Adrenal gland (tissue), 19 donors: ENCODE measurements at places on chromosomes 2 and 18.
A peak's percentile ranks its signal among the peaks of the same experiment; 100 is the strongest.

GRCh38 chr2:230793572-230794359 is 71.0 kb upstream of the ITM2C start:
- DNase-seq: peak; percentile 73

DNA sequence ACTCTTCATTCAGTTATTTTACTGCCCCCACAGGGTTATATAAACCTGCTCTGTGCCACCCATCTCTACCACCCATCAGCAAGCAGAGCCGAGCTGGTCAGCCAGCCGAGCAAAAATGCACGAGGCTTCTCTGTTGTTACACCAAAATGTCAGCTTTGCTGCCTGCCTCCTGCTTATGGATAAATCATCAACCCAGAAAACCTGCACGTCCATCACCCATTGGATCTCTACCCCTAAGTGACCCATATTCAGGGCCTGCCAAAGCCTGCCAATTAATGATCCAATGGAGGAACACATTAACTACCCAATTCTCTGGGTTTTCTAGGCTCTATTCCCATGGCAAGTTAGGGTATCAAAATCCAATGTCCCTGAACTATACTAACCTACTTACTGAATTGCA is 365.5 kb upstream of the ACVR2A start:
- DNase-seq: no peak

GRCh38 chr2:74414881-74415761 is 6.3 kb downstream of the C2orf81 start:
- DNase-seq: peak; percentile 29

DNA sequence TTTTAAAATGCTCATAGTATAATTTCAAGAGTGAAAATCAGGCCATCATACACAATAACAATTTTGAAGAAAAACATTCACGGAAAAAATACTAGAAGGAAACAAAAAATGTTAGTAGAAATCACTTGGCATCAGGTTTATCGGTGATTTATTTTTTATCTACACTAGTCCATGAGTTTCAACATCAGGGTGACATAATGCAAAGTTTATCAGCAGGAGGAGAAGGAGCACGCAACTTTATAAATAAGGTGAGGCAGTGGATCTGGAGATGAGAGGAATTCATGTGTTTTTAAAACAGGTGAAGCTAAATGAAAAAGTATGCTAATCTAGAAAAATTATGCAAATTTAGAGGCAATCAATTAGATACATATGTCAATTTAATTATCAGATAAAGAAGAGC is 54.2 kb downstream of the MGAT4A start:
- no peak for DNase-seq

DNA sequence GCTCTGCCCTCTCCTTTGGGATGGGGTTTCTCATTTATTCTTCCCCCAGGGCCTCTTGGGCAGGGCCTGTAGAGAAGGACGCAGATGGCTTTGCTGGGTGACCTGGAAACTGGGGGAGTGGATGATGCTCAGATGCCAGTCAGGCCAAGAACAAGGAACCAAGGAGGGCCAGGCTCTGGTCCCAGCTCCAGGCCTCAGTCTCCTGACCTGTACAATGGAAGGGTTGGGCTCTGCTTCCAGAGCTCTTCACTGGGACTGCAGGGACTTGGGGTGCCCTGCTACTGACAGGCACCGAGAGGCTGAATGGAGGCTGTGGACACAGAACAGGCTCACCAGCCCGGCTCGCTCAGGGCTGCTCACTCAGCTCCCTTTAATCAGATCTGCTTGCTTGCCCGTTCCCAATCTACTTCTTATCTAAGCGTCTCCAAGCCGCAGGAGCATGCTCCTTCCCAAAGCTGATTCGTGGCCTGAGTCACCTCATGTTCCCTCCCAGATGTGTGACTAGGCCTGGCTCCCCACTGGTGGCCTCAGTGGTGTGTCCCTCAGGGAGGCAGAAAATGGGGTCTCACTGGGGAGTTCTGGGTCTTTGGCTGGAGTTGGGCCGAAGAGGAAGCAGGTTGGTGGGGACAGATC is 82.6 kb upstream of the ODC1 start:
- DNase-seq: no peak

DNA sequence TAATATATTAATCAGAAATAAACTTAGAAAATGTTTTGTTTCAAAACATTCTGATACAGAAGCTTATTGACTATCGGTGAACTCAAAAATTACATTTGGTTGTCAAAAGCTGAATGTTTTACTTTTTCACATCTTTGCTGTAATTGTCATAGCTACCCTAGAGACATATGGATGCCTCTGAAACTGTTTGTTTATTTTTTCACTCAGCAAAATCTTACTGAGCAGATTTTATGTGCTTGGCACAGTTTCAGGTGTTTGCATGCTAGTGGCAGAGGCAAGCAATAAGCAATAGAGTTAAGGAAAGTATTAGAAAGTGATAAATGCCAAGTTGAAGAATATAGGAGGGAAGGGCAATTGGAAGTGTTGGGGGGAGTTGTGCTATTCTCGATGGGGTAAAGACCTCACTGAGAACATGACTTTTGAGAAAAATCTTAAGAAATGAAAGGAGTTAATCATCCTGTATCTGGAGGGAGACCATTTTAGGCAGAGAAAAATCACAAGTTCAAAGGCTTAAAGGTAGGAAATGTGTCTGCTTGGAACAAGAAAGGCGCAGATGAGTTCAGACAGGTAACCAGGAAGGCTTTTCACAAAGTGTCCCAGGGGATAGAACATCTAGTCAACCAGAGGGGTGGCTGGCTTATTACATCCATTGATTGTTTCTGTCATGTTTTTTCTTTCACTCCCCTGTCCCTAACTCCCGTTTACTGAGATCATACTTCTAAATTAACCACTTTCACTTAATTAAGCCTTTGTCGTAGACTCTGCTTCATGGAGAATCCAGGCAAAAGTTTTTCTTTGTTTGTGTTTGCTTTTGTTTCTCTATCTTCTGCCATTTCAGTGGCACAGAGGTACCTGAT is 27.2 kb upstream of the COBLL1 start:
- DNase-seq: no peak

- DNase-seq: no peak
These were observed 68.6 kb downstream of the TGOLN2 start for GRCh38 chr2:85259101-85259590.

DNA sequence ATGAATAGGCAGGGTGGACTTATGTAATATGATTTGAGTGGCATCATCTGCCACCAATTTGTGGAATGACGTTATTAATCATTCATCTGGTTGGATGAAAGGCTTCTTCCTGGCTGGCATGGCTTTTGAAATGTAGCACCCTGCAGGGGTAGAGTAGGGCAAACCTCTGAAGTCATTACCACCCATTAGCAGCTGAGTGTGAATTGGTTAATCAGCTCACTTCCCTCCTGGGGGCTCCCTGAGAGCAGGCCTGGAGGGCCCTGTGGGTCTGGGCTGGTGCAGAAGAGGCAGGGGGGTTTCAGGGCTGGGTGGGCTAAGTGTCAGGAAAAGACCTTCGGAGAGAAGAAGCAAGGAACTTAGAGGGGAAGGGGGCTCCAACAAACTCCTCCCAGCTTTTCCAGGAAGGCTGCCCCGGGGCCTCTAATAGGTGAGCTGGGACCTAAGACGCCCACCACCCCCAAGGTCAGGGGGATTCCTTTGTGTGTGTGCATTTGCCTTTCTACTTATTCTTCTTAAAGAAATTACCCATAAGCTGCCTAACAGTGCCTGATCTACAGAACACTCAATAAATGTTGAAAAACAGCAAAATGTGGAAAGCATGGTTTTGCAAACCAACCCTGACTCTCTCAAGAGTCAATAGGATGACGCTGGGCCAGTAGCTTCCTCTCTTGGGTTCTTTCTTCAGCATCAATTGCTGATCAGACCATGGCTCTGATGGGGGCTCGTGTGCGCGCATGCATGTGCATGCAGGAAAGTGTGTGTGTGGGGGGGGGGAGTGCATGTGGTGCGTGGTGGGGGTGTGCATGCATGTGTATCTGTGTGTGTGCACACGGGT is 49.7 kb upstream of the ZNF516 start:
- DNase-seq: no peak

DNA sequence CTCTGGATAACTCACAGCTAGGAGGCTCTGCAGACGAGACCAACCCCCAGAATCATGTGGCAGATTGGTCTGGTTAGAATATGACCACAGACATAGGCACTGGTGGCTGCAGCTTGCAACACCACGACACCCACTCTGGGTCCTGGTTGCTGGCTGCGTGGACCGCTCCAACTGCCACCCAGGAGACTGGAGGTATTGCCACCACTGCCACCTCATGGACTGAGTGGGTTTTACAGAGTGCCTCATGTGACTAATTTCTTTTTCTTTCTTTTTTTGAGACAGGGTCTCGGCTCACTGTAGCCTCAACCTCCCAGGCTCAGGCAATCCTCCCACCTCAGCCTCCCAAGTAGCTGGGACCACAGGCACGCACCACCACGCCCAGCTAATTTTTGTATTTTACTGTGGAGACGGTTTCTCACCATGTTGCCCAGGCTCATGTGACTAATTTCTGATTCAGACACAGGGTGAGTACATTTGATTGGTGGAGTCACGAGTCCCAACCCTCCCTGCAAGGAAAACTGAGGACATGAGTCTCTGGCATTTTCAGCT is 29.9 kb upstream of the NT5DC4 start:
- DNase-seq: peak; percentile 87
